Effector memory CD4-positive, alpha-beta T cell (primary cell): ENCODE measurements at places on chromosomes 2 and 18.

DNA sequence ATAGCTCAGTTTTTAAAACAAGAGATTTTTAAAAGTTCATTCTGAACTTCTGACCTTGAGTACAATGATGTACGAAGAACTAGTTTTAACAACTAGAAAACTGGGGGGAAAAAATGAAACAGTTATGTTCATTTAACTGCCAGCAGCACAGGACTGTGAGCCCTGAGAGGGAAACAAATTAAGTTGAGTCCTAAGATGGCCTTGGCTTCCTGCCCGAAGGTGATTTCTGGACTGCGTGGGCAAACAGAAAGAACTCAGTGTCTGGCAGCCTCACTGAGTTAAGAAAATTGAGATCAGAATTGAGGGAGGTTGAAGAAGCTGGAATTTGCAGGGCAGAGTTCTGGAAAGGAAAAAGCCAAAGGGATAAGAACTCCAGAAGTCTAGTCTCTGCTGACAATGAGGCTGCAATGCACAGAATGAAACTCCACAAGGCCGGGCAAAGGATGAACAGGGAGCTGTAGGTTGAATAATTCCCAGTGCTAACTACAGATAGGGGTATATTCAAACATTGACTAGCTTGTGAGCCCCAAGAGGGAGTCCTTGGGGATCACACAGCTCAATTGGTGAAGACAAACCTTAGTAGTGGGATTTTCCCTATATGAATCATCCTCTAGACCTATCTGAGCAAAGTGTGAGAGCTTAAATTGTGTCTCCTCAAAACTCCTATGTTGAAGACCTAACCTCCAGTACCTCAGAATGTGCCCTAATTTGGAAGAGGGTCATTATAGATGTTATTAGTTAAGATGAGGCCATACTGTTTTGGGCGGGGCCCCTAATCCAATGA is 13.1 kb upstream of the CRACDL start:
- DNase-seq: no peak
- peaks cover 7% of the 10 kb centered on the region for H3K27me3 ChIP-seq

DNA sequence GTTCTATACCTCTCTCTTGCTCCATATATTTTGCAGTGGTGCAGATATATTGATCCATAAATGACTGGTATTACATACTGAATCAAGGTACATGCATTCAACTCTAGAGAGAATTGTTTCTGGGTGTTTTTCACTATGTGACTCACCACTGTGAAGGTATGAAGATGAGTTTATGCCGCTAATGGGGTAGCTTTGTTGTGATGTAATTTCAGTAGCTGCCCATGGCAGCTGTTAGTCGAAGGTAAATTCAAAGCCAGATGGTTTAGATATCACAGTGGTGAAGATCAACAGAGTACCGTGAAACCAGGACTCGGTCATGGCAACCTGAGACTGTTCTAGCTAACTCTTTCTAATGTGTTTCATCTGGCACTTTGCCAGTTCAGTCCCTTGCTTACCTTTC is 50.4 kb downstream of the PKP4 start:
- H3K36me3 ChIP-seq: no peaks in the 10 kb centered on the region
- H3K4me1 ChIP-seq: no peaks in the 10 kb centered on the region
- DNase-seq: no peak
- H3K27me3 ChIP-seq: no peaks in the 10 kb centered on the region
- H3K4me3 ChIP-seq: no peak overlapping the region
- no peak overlapping the region for H3K27ac ChIP-seq

DNA sequence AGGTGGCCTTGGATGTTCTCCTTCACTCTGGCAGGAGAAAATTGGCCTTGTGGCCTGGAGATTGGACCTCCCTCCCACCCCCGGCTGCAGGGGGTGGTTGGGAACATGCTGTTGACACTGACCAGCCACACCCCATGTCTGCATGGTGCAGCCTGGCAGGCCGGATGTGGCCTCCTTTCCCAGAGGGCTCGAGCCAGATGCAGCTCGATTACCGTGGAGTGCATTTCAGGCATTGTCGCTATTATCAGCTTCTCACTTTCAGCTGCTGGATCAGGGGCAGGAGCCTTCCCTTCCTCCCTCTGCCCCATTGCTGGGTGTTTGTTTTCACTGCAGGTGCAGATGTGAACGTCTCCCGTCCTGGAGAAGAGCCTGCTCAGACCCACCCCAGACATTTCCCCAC is 211.0 kb upstream of the SIX2 start:
- H3K4me3 ChIP-seq: no peak overlapping the region
- H3K27ac ChIP-seq: no peak overlapping the region
- no peaks in the 10 kb centered on the region for H3K36me3 ChIP-seq
- no peaks in the 10 kb centered on the region for H3K27me3 ChIP-seq
- H3K4me1 ChIP-seq: no peaks in the 10 kb centered on the region
- DNase-seq: no peak

- no peak for DNase-seq
- no peaks in the 10 kb centered on the region for H3K4me1 ChIP-seq
- no peak overlapping the region for H3K4me3 ChIP-seq
- H3K36me3 ChIP-seq: no peaks in the 10 kb centered on the region
- H3K27me3 ChIP-seq: no peaks in the 10 kb centered on the region
Measured at GRCh38 chr2:220167956-220168355, 540.5 kb downstream of the SLC4A3 start.

DNA sequence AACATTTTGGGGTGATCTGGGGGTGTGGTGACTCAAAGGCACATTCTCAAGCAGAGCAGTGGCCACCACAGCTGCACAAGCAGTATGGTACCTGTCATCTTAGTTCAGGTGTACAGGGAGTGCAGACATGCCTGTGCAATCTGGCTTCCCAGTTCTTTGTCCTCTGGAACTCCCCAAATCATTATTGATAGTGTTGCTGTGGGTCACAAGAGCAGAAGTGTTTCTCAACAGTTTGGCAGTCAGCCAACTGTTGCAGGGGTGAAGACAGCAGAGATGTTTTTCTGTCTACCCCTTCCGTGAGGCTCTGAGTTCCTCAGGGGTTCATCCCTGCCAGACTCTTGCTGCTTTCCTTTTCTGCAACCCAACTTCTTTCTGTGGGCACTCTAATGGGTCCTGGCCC is 206.5 kb upstream of the ZSWIM2 start:
- no peaks in the 10 kb centered on the region for H3K4me1 ChIP-seq
- H3K4me3 ChIP-seq: no peak overlapping the region
- no peak overlapping the region for H3K27ac ChIP-seq
- no peaks in the 10 kb centered on the region for H3K36me3 ChIP-seq
- no peak for DNase-seq
- no peaks in the 10 kb centered on the region for H3K27me3 ChIP-seq

DNA sequence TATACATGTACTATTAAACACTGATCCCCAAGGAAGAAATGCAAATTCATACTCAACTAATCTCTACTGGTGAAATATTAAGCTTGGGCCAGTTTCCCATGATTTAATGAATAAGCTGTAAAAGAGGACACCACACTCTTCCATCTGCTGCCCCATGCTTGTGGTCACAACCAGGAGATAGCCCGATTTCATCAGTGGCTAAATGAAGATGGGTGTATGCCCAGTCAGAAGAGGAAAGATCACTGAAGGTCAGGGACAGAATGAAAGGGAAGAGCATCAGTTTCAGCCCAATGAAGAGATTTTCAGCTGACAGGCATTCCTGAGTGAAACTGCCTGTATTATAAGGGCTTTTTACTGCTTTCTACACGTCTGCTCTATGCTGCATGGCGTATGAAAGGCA is 103.5 kb downstream of the KCNS3 start:
- no peaks in the 10 kb centered on the region for H3K27me3 ChIP-seq
- H3K4me1 ChIP-seq: no peaks in the 10 kb centered on the region
- DNase-seq: no peak
- no peak overlapping the region for H3K4me3 ChIP-seq
- H3K27ac ChIP-seq: no peak overlapping the region
- H3K36me3 ChIP-seq: no peaks in the 10 kb centered on the region

- no peak overlapping the region for H3K27ac ChIP-seq
- no peak for DNase-seq
- no peak overlapping the region for H3K4me3 ChIP-seq
- H3K27me3 ChIP-seq: no peaks in the 10 kb centered on the region
- H3K4me1 ChIP-seq: no peaks in the 10 kb centered on the region
Measured at GRCh38 chr2:8139668-8140200, 542.1 kb upstream of the ID2 start.

DNA sequence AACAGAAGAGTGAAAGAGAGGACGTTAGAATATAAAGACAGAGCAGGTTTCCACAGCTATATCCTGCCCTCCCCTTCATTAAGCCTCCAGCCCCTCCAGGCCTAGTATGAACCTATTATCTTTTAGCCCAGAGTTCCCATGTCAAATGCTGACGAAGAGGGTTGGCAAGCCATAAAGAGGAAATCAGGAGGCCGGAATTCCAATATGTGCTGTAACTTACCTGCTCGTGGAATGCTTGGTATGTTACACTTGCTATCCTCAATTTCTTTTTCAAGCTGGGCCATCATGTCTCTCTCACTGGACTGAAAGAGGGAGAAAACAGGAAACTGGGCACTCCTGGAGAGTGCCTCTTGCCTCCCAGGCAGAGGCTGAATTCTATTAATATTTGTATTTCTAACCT is 264.1 kb downstream of the TRIB2 start:
- H3K36me3 ChIP-seq: no peaks in the 10 kb centered on the region
- H3K27me3 ChIP-seq: no peaks in the 10 kb centered on the region
- no peaks in the 10 kb centered on the region for H3K4me1 ChIP-seq

DNA sequence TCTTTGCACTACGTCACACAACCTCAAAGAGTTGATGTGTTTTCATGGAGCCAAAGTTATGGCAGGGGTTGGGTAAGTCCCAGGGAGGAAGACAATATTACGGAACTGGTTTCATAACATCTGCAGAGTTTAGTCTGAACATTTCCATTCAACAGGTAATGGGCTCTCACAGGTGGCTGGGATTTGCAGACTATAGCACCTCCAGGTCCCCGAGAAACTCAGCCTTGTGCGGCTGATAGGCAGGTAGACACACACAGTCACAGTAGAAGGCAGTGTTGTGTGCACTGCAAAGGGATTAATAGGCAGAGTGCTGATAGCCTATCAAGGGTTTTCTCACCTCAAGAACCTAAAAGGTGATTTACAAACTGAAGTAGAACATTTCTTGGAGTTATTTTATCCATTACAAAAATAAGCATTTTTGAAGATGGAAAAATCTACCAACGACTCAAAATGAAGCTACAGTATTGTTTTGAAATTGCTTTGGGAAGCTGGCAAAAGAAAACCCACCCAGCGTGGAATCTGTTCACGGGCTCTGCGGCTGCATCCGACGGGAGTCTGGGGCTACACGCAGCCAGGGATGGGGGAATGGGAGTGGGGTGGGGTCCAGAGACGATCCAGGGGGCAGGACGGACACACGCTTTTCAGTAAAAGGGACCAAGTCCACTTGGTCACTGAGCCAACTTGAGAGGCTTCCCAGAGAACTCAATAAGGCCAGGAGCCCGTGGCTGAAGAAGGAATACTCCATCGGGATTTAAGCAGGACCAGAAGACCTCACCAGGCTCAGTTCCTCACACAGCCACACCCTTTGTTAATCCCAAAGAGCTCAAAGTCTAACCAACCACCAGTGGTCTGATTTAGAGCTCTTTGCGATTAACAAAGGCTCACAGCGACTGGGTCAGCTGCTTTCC is 82.9 kb downstream of the CHRNA1 start:
- H3K27ac ChIP-seq: peak overlapping the region; percentile 70
- no peaks in the 10 kb centered on the region for H3K27me3 ChIP-seq
- H3K4me1 ChIP-seq: peaks cover 12% of the 10 kb centered on the region

DNA sequence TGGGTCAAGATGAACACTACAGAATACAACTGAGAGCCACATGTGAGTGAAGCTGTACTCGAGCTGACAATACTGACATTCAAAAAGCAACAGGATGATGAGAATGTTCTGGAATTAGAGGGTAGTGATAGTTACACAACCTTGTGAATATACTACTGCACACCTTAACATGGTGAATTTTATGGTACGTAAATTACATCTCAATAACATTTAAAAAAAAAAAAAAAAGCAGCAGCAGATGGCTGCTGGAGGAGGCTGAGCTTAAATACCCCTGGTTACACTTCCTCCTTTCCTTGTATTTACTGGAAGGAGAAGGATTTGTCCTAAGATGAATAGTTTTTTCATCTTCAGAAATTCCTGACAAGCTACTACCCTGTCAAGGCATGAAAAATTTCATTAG is 45.5 kb upstream of the CYP1B1 start:
- H3K36me3 ChIP-seq: no peaks in the 10 kb centered on the region
- H3K4me3 ChIP-seq: no peak overlapping the region

DNA sequence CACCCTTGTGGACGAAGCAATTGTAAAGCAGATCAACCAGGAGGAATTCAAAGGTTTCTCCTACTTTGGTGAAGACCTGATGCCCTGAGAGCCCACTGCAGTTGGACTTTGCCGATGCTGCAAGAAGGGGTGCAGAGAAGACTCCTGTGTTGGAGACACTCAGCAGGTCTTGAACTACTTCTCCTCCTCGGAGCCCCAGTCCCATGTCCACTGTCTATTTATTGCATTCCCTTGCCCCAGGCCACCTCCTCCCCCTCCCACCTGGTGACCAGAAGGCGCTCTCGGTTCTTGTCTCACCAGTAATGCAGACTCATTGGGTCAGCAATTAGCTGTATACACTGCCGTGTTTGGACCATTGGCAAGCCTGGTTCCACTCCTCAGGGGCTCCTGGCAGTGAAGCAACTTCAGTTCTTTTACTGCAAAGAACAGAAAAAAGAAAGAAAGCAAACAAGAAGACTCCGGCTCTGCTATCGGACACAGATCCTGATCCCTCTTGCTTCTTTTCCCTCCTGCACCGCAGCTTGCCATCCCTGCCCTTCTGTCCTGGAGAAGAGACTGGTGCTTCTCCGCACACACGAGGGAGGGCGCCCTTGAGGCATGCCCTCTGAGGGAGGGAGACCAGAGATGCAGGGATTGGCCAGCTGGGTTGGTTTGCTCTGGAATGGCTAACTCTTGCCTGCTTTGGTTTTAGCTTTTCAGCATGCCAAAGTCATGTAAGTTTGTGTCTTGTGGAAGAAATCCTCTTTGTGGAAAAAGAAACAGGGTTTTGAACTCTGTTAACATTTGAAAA is 112.2 kb upstream of the EPAS1 start:
- peaks cover 9% of the 10 kb centered on the region for H3K36me3 ChIP-seq
- H3K27ac ChIP-seq: no peak overlapping the region
- DNase-seq: no peak
- no peaks in the 10 kb centered on the region for H3K27me3 ChIP-seq
- no peak overlapping the region for H3K4me3 ChIP-seq
- no peaks in the 10 kb centered on the region for H3K4me1 ChIP-seq

GRCh38 chr2:142874293-142874814 is 3.1 kb upstream of the KYNU start:
- H3K27ac ChIP-seq: no peak overlapping the region
- no peak for DNase-seq
- H3K4me1 ChIP-seq: no peaks in the 10 kb centered on the region
- no peaks in the 10 kb centered on the region for H3K27me3 ChIP-seq

GRCh38 chr2:157809212-157809611 is 66.9 kb downstream of the ACVR1 start:
- H3K27ac ChIP-seq: no peak overlapping the region
- H3K36me3 ChIP-seq: no peaks in the 10 kb centered on the region
- no peak for DNase-seq
- H3K4me1 ChIP-seq: no peaks in the 10 kb centered on the region
- no peaks in the 10 kb centered on the region for H3K27me3 ChIP-seq

DNA sequence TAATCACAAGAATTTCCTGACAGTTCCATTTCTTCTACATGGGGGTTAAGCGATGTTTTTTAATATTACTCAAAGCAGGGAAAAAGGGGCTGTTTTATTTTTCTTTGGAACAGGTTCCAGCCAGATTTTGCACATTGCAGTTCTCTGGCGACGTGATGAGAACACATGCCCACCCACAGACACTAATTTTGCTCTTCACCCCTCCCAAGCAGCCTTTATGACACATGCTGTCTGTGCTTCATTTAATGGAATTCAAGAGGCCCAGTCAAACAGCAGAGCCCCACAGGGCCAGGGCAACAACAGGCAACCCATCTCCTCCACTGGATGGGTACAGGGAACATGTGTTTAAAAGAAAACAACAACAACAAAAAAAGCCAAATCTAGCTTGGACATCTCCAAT is 70.8 kb downstream of the SPRED2 start:
- H3K27ac ChIP-seq: no peak overlapping the region
- DNase-seq: no peak
- no peak overlapping the region for H3K4me3 ChIP-seq
